Mesenchymal stem cell (in vitro differentiated cells and primary cell): ENCODE measurements at places on chromosomes 6 and 20.

- DNase-seq, result no peak
These were observed 20.9 kb downstream of the UTRN start for GRCh38 chr6:144305985-144306384.

DNA sequence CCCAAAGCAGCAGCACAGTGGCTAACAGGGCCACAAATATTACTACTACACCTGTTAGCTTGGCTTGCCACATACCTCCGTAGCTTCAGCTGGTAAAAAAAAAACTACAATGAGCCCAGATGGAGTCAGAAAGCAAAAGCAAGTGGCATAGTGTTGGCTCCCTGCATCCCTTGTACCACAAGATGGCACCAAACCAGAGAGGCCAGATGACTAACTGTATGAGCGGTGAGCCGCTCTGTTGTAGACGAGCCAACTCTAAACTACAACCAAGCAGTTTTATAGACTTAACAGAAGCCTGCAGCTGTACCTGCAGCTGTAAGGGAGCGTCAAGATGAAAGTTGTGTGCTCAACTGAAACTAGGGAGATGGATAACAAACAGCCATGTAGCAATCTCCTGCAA, 84.5 kb upstream of the MCHR2 start:
- peak; percentile 23 for DNase-seq

GRCh38 chr6:156068881-156069280, 613.2 kb upstream of the NOX3 start:
- no peak for DNase-seq

DNA sequence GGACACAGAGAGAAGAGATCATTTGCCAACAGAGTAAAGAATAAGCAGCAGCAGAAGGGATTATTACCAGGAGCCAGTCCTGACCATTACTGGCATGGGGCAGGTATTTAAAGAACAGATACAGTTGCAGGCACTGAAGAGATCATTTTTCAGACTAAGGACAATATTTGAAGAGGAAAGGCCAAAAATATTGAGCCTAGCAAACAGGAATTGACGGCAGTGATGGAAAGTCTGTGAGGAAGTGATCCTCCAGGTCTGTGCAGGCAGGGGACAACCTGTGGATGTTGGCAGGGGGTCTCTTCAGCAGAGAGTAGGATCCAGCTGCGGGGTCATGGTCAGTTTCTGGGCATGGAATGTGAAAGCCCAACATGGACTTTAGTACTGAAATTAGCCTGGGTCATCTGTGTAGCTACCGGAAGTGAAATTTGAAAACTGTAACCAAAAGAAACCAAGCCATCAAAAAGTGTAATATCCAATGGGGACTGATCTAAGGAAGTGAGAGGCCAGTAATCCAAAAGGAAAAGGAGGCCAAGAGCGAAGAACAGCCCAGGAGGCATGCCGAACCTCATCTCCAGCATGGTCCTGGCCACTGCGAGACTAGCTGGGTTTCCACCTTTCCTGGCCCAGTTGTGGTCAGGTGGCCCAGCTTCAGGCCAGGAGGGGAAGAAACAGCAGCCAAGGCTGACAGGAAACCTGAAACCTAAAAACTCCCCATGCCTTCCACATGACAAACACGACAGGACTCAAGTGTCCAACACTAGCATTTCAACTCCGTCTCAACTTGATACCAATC, 115.1 kb upstream of the TNFAIP3 start:
- no peak for DNase-seq

- no peak for DNase-seq
These were observed 165.0 kb downstream of the HTR1B start for GRCh38 chr6:77298283-77298682.

DNA sequence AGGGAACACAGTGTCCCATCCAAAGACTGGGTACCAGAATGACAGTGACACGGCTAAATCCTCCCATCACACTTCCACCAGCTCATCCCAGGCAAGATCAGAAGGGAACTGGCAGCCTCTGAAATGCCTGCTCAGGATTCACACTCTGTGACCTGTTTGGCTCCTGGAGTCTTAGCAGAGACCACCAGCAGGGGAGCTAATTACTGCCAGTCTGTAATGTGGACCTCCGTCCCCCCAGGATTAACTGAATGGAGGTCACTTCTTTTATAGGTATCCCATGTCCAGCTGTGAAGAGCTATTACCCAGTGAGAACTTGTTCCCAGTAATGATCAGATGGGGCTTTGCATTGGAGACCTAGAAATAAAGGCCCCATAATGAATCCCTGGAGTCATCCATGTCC, 45.2 kb downstream of the DEFB114 start:
- no peak for DNase-seq

GRCh38 chr6:34547701-34548644, 8.2 kb downstream of the SPDEF start:
- no peak for DNase-seq

- no peak for DNase-seq
These were observed 23.0 kb downstream of the POFUT1 start for GRCh38 chr20:32230707-32231106.

- DNase-seq, result no peak
These were observed 72.5 kb upstream of the UST start for GRCh38 chr6:148674306-148674705.
